ENCODE measurements at places on chromosomes 3 and 15.
A peak's percentile ranks its signal among the peaks of the same experiment; 100 is the strongest.

GRCh38 chr15:51848811-51849210 is 19.4 kb downstream of the TMOD3 start:
- DNase-seq: no peak

GRCh38 chr15:70062321-70062956 is 35.3 kb downstream of the TLE3 start:
- DNase-seq: peak; percentile 88

DNA sequence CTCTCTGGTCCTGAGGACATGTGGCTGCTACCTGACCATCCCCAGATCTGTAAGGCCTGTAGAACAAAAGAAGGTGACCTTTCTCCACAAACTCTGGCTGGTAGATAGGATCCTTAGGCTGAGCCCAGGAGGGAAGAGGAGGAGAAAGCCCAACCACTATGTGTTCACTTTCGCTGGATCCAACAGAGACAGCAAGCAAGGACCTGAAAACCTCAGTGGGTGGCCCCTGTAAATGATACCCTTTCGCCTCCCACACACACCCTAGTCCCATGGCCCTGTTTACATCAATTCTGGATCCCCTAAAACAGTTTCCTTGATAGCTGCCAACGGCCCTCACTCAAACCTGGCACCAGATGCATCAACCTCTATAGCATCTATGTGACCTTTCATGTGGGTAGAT is 22.4 kb downstream of the CCDC12 start:
- DNase-seq: no peak

DNA sequence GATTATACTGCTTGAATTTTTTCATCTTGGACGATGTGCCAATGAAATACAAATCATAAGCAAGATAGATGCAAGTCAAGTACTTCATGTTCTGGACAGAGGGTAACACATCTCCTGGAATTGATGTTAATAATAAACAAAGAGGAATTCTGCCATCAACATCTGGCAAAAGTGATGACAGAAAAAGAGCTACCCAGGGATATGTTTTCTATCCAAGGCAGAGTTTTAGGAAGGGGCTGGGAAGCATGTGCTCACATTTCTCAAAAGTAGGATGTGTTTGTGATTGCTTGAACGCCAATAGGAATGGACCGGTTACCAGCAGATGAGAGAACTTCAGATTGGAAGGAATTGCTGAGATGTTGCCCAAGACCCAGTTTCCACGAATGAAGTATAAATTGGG is 242.6 kb upstream of the AGTR1 start:
- no peak for DNase-seq

DNA sequence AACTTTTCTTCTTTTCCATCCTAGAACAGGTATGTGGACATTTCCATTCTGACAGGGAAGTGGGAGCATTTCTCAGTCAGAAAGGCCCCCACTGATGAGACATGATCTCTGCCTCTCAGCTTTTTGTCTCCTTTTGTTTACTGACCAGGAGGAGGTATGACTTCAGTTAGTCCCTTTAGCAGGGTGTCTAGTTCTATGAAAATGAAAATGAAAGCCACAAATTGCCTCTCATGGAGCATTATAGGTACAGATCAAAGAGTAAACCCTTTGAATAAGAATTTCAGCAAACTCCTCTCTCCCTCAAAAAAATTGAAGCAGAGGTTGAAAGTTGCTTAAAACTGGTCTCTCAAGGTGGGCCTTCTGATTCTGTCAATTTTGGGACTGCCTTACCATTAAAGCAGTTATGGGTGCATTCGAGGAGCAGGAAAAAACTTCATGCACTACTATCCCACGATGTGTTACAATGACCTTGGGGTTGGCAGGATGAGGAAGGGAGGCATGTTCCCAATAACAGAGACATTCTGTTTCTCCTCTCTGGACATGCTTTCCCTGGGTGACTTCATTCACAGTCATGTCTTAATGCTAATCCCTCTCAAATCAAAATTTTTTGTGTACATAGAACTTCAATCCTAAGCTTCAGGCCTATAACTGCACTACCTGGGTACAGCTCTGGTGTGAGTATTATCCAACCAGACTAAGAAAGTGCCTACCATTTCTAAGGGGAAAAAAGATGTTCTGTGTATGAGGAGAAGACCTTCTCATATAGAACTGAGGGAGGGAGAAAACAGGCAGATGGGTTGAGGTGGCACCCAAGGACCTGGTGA is 50.6 kb upstream of the TBC1D23 start:
- no peak for DNase-seq

DNA sequence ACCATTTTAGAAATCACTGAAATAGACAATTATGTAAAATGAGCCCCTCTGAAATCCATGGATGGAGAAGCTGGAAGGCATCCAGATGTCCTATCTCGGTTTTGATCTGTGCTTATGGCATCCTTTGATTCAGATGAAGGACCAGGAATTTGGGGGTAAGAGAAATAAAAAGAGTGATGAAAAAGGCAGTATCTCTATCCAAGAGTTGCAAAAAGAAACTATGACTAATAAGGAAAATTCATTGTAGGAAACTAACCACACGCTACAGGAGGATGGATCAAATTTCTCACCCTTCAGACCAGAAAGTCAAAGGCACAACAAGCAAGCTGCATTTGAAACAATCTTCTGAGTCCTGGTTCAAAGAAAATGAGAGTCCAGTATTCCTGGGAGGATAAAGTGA is 34.8 kb downstream of the SRGAP3 start:
- DNase-seq: no peak

GRCh38 chr3:134008630-134009156 is 21.0 kb downstream of the SLCO2A1 start:
- DNase-seq: no peak

GRCh38 chr3:195748661-195749060 is 27.9 kb downstream of the MUC20 start:
- DNase-seq: no peak

GRCh38 chr3:155805204-155805801 is 775 bp downstream of the C3orf33 start:
- DNase-seq: no peak

- DNase-seq: no peak
These were observed 113.0 kb upstream of the ETV5 start for GRCh38 chr3:186221760-186222378.

GRCh38 chr3:94937980-94938379 is 875.1 kb downstream of the NSUN3 start:
- no peak for DNase-seq

- no peak for DNase-seq
These were observed 83.8 kb downstream of the MRPL46 start for GRCh38 chr15:88383354-88383753.

- DNase-seq: peak; percentile 37
These were observed 681 bp downstream of the PIK3CB start for GRCh38 chr3:138833899-138834595.

DNA sequence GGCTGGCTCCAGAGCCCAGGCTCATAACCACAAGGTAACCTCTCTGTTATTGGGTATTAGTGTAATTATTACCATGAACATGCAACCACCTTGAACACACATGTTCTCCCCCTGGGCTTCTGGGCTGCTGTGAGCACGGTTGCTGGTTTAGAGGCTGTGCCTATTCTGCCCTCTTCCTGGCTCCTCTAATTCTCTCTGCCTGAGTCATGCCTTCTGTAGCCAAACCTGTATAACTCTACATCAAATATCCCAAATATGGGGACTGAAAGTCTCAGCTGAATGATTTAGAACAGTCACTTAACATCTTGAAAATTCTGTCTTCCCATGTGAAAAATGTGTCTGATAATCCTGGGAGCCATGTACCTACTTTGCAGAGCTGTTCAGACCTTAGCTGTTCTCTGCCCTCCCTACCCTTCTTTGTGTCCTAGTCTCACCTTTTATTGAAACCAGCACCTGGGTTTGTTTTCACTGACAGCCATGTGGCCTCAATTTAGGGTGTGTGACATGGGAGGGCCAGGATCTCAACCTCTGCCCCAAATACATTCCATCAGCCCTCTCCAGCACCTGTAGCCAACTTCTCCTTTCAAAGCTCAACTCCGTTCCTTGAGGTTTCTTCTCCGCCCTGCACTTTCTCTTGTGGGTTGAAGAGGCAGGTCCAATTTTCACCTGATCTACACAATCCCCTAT is 60.7 kb downstream of the PDZRN3 start:
- no peak for DNase-seq

GRCh38 chr15:93037820-93038705 is 50.9 kb downstream of the RGMA start:
- DNase-seq: no peak

GRCh38 chr3:155423526-155424322 is 130.2 kb upstream of the STRIT1 start:
- no peak for DNase-seq

- DNase-seq: no peak
These were observed 29.0 kb downstream of the RASGRP1 start for GRCh38 chr15:38535491-38536200.

GRCh38 chr3:23981136-23981535 is 36.0 kb downstream of the NR1D2 start:
- no peak for DNase-seq

Measured in D341Med (cell line).